ENCODE measurements at places on chromosomes 5 and 9.

DNA sequence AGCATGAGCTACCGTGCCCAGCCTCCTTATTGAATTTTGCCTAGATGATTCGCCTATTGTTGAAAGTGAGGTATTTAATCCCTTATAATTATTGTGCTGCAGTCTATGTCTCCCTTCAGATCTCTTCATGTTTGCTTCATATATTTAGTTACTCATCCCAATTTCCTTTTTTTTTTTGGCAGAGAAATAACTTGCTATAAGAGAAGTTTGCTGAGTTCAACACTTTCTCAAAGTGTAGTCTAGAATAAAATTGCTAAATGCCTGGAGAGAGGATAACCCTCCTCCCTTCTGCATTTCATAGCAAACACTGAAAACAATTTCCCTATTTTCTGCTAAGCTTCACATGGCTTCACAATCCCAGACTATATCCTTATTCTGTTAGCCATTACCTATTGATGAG lies 136.6 kb upstream of the CD180 start:
- no peak for DNase-seq

DNA sequence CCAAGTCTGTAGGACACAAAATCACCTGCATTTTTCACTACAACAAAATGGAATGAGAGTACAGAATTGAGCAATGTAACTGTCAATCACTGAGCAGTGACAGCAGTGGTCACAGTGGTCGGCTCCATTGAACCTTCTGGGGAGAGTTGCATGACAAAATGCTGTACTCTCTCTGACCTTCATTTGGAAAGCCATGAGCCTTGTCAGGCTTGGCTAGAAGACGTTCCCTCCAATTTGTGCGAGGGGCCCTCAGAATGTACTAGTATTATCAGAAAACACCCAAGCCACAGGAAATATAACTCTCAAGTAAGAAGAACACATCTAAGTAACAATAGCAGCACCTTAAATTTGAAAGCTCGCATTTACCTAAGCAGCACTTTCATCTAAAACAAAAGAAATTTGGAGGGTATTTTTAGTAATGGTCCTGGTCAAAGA lies 425.6 kb upstream of the MEF2C start:
- no peak for DNase-seq

DNA sequence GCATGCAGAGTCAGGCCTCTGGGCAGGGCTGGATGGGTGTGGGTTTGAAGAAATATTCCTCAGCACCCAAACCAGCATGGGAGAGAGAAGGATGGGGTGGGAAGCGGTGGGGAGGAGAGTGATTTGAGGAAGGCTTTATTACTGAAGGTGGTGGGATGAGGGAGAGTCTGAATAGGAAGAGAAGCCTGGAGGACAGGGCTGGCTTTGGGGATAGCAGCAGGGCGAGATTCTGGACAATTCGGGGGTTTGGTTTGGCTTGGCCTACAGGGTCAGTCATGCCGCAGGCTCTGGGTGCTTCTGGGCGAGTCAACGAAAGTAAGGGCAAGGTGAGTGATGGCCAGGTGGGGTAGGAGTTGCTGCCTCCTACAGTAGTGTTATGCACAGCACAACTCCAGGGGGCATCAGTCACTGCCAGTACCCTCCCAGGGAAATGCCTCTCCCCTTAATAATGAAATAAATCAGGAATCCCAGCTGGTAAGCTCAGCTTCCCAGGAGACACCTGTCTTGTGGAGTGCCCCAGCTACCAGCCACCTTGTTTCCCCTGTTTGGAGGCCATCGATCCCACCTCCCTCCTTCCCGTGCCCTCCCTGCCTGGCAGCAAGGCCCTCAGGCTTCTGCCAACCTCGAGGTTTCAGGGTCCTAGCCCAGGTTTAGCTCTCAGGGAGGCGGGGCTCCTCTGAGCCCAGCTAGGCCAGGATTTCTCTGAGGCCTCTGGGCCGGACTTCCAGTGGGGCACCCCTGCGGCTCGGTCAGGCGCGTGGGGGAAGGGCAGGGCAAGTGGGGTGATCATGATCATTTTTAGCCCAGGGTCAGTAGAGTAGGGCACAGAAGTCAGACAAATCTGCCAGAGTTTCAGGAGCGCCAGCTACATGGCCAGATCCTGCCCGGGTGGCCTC lies 741 bp upstream of the NKX2-5 start:
- no peak for DNase-seq

DNA sequence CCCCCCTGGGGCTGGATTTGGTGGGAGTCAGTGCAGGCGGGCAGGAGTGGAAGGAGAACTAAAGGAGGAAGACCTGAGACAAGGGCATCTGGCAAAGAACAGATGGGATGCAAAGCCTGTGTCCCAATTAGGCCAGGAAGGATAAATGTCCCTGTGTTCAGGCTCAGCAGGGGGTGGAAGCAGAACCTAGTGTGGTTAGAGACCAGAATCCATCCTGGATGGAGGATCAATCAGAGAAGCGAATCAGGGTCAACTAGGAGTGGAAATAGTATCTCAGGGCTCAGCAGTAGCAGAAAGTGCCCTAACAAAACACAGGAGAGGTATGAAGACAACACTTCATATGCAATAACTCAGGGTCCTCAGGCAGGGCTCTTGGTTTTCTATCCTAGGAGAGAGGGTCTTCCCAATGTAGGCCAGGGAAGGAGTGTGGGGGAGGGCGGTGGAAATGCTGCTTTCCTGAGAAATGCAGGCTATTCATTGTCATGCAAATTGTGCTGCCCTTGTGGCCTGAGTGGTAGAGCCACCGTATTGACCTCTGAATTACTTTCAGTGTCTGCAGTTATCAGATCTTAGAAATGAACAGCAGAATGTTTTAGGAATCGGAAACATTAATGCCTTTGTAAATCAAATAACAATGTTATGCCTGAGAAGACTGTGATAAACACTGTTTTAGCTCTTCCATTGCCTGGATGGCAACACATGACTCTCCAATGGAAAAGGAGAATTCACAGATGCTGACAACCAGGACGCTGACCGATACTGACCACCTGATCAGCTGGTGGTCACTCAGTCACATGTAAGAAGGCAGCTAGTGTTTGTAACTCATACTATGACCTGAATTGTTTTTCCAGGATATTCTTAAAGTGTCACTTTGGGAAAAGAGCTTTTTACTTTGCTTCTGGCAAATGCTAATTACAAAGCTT lies 323.6 kb downstream of the SEMA5A start:
- no peak for DNase-seq

- DNase-seq = no peak
Observed at GRCh38 chr5:6135977-6136376, 242.4 kb downstream of the MED10 start.

DNA sequence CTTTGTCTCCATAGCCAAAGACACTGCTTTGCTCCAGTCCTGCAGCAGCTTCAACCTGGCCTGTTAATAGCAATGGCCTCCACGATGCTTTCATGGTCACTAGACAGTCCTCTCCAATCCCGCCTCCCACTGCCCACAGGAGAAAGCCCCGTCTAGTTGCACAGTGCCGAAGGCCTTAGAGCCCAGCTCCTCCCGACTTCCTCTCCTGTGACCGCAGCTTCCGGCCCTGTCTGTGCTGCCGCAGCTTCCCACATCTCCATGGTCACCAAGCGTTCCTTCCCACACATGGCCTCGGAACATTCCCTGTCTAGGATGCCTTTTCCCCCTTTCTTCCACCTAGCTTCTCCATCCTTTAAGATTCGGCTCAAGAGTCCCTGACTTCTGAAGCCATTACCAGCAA lies 23.4 kb downstream of the PCA3 start:
- no peak for DNase-seq

GRCh38 chr5:176611435-176611834 lies 1.5 kb upstream of the GPRIN1 start:
- DNase-seq = no peak

- DNase-seq = no peak
Observed at GRCh38 chr5:16418471-16418922, 47.1 kb downstream of the ZNF622 start.

All from NCI-H1930 (cell line).